ENCODE measurements at places on chromosomes 11 and 22. TPM values are rescaled to one million over a fixed set of nuclear protein-coding genes. Genes with fewer than 3 reads are reported as not detected.

DNA sequence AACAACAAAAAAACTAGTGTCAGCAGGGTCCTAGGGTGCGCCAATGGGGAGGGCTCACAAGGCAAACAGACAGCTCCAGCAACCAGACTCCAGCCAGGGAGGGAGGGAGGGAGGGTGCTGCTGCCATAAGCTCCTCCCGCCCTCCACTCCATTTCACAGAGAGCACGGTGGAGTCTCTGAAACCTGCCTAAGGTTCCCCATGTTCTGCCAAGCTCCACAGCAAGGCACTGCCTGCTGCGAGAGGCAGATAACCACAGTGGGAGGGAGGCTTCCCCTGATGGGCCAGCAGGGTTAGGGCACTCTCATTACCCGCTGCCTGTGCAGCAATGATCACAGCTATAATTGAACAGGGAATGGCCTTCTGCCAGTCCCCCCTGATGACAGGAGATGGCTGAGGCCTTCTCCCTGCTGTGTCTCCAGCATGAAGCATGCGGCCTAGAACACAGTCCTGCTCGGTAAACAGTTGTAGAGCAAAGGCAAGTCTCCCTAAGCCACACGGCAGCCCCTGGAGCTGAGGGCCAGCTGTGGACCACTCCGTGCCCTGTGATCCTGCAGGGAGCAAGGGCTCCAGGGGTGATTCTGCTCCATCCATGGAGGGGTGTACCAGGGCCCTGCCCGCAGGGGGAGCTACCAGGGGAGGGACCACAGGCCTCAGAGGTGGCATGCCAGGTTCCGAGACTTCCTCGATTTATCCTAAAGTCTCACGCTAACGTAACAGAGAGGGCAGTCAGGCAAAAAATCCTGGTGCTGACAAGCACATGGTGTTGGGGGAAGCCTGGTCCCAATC, 42.9 kb downstream of the PC start:
- no peak for DNase-seq
- no peaks in the 10 kb centered on the region for H3K4me1 ChIP-seq
- no peaks in the 10 kb centered on the region for H3K27me3 ChIP-seq

The PHOX2A gene
- not detected for total RNA-seq

DNA sequence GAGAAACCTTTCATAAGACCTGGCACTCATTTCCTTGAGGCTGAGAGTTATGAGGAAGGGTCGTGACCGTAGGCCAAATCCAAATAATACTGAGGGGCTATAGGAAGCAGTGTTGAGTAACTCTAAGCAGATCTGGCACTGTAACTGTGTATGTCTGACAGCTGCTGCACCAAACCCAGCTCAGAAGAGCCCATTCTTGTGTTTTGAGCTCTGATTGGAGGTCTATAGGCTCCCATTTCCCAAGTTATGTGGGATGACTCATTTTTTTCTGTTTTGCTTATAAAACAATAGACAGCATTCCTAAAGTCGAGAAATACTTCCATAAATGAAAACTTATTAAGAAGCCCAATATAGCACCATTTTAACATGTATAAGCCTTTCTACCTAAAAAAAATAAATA, 645.8 kb downstream of the DLG2 start:
- DNase-seq = no peak
- no peaks in the 10 kb centered on the region for H3K27me3 ChIP-seq
- no peak overlapping the region for H3K27ac ChIP-seq
- no peak overlapping the region for H3K4me3 ChIP-seq
- H3K4me1 ChIP-seq = no peaks in the 10 kb centered on the region
- no peaks in the 10 kb centered on the region for H3K36me3 ChIP-seq

DNA sequence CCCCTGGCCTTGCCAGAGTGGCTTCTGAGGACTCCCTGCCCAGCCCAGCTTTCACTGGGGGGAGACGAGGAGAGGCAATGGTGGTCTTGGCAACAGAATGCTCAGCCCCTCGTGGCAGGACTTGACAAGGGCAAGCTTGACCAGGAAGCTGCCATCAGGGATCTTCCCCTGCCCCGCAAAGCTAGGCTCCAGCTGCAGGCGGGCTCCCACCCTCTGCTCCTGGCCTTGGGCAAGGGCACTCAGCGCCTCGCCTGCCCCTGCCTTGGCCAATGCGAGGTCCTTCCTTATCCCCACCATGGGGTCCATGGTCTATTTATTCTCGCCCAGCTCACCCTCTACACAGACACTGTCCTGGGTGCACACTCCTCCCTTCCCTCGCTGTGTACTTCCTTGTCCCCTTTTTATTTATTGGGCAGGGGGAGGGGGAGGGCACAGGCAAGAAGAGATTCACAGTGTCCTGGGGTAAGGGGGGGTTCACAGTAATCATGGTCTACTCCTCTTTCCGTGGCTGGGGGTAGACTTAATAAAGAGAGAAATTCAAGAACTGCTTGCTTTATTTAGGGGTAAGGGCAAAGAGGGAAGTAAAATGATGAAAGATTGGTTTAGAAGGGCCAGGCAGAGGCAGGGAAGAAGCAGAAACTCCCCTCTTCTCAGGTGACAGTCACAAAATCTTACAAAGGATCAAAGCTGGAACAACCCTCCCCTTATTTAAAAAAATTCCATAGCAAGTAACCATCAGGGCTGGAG, 1.6 kb downstream of the GPHA2 start:
- peaks cover 15% of the 10 kb centered on the region for H3K36me3 ChIP-seq
- H3K27ac ChIP-seq = no peak overlapping the region
- no peak for DNase-seq
- H3K4me1 ChIP-seq = no peaks in the 10 kb centered on the region
- H3K4me3 ChIP-seq = no peak overlapping the region
- H3K27me3 ChIP-seq = no peaks in the 10 kb centered on the region

GRCh38 chr22:49513358-49513851, 314.3 kb downstream of the BRD1 start:
- no peak overlapping the region for H3K4me3 ChIP-seq
- no peaks in the 10 kb centered on the region for H3K27me3 ChIP-seq
- no peak for DNase-seq
- H3K36me3 ChIP-seq = no peaks in the 10 kb centered on the region

- no peak overlapping the region for H3K27ac ChIP-seq
- no peaks in the 10 kb centered on the region for H3K27me3 ChIP-seq
- H3K36me3 ChIP-seq = no peaks in the 10 kb centered on the region
- no peaks in the 10 kb centered on the region for H3K4me1 ChIP-seq
- no peak for DNase-seq
- no peak overlapping the region for H3K4me3 ChIP-seq
Measured at GRCh38 chr11:7080900-7081299, 7.9 kb upstream of the RBMXL2 start.

DNA sequence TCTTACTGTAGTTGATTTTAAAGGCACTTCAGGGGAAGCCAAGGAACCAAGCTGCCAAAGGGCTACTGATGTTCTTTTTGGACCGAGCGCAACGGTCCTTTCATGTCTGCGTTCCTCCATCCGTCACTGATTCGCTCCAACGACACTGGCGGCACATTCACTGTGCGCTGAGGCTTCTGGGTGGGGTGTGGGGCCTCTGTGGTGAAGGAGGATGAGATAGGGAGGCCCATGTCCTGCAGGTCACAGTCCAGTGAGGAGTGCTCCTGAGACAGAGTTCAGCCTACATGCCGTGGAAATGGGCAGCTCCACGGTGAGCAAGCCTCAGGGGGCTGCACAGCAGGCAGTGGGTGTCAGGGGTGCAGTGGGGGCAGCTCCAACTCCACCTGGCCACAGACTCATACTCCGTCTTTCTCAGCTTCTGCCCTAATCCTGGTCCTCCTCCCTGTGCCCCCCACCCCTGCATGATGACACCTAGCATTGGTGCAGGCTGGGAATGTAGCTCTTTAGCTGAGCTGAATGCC, 87.8 kb upstream of the SHANK2 start:
- no peak for DNase-seq
- H3K4me1 ChIP-seq = no peaks in the 10 kb centered on the region
- H3K27me3 ChIP-seq = no peaks in the 10 kb centered on the region
- H3K36me3 ChIP-seq = no peaks in the 10 kb centered on the region
- H3K4me3 ChIP-seq = no peak overlapping the region

The UBQLNL gene
- not detected for total RNA-seq

The KCNJ1 gene
- total RNA-seq = not detected
